ENCODE measurements at places on chromosomes 7 and 10.

DNA sequence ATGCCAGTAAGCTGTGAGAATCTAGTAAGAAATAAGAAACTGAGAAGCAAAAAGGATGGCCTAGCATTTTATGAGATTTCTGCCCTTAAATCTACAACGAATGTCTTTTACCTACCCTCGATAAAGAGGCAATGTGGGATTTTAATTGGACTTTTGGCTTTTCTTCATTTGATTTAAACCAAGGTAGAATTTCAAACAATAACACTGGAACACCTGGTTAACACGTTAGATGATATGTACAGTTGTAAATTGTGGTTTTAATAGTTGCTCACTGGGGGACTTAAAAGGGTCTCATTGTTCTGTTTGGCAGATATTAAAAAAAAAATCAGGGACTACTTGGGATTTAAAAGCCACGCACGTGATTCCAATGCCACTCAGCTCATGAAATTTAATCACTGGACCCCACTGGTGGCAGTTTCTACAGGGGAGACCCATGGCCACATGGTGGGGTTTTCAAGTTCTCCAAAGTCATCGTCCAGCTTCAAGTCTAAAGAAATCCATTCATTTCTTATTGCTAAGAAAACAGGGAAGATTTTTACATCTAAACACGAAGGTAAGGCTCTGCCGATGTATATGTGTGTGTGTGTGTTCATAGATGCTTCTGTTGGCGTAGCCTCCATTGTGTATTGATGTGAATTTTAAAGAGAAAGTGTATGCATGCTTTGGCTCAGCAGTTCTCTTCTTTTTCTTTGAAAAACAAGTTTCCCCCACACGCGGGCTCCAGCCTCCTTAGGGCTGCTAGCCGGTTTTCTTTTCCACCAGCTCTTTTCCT is 588.6 kb upstream of the MKI67 start:
- no peak for DNase-seq

GRCh38 chr7:16989811-16990413 is 108.1 kb upstream of the AGR3 start:
- no peak for DNase-seq

GRCh38 chr7:2539031-2539911 is 16.1 kb downstream of the BRAT1 start:
- no peak for DNase-seq

DNA sequence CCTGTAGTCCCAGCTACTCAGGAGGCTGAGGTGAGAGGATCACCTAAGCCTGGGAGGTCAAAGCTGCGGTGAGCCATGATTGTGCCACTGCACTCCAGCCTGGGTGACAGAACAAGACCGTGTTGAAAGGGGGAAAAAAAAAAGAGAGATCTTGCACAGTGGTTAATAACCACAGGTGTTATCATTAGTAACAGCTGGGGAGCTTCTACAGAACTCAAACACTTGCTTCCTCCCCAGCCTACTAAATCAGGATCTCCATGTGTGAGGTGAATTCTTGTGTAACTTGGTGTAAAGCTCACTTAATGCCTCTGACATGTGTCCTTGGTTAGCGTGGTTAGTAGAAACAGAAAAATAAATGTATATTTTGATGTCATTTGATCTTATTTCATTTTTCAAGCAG is 43.9 kb upstream of the BMS1 start:
- no peak for DNase-seq

DNA sequence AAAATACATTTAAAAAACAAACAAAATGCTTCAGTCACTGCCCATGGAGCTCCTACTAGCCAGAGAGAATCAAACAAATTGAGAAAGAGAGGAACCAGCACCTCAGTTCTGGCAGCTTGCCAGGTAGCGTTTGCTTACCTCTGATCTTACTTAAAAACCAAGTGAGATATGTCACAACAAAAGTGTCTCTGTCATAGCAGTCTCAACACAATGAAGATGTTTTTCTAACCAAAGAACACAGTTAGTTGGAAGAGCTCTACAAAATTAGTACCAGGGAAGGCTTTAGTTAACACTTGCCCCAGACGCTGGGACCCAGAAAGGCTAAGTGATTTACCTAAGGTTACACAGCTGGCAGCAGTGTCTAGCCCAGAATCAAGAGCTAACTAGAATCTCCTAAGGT is 3.4 kb downstream of the DOCK4 start:
- DNase-seq: no peak

- no peak for DNase-seq
Measured at GRCh38 chr7:874031-874749, 2.2 kb upstream of the GET4 start.

GRCh38 chr7:136877990-136878389 is 9.5 kb downstream of the CHRM2 start:
- DNase-seq: no peak

GRCh38 chr10:12685261-12686058 is 316.1 kb downstream of the CCDC3 start:
- no peak for DNase-seq

DNA sequence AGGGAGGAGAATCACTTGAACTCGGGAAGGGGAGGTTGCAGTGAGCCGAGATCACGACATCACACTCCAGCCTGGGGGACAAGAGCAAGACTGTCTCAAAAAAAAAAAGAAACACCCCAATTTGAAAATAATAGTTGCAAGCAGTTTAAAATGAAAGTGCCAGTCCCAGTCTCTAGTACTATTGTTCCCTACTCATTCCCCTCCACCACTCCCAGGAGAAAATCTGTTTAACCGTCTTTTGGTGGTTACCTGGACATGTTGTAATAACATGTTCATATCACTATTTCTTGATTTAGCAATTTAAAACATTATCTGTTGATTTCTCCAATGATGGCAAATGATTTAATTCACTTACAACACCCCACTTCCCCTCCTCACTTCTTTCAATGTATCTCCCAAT is 44.7 kb downstream of the KIFBP start:
- no peak for DNase-seq

GRCh38 chr10:75223507-75223906 is 12.2 kb downstream of the COMTD1 start:
- DNase-seq: no peak

- no peak for DNase-seq
Measured at GRCh38 chr7:22499044-22499443, 944 bp downstream of the STEAP1B start.

GRCh38 chr7:106916679-106917078 is 51.6 kb downstream of the PIK3CG start:
- DNase-seq: no peak

DNA sequence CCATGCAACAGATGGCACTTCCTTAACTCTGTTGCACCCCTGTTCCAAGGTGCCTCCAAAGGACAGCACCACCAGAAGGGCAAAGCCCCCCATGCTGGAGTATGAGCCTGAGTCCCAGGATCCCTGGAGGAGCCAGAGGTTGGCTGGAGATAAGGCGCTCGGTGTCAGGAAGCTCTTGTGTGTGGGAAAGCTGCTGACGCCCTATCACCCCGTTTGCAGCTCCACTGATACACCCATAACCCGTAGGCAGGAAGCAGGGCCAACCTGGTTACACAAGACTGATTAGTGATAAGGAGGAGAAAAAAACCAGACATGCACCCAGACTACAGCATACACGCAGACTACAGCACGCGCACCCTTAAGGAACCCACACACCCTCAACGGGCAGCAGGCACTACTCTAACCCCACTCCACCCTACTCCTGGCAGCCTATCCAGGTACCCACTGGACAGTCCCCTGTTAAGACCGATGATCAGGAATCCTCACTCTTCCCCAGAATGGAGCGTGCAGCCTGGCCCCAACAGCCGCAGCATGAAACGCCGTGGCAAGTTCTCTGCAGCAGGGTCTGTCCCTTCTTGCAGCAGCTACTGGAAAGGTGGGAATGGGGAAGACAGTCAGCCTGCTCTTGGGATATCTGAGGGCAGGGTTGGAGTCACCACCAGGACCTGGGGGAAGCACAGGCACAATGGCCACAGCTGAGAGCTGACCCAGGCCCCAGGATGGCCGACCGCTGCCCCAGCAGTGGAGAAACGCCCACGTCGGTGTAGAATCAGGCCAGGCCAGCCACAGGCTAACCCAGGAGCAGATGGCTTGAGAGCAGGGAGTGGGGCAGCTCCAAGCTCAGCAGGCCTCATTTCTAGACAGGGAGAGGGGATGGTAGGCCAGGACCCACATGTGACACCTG is 38.3 kb upstream of the TUBB8 start:
- DNase-seq: no peak

GRCh38 chr10:125424191-125424847 is 258.6 kb downstream of the TEX36 start:
- no peak for DNase-seq

GRCh38 chr10:102982296-102982695 is 64.2 kb downstream of the CNNM2 start:
- DNase-seq: no peak

DNA sequence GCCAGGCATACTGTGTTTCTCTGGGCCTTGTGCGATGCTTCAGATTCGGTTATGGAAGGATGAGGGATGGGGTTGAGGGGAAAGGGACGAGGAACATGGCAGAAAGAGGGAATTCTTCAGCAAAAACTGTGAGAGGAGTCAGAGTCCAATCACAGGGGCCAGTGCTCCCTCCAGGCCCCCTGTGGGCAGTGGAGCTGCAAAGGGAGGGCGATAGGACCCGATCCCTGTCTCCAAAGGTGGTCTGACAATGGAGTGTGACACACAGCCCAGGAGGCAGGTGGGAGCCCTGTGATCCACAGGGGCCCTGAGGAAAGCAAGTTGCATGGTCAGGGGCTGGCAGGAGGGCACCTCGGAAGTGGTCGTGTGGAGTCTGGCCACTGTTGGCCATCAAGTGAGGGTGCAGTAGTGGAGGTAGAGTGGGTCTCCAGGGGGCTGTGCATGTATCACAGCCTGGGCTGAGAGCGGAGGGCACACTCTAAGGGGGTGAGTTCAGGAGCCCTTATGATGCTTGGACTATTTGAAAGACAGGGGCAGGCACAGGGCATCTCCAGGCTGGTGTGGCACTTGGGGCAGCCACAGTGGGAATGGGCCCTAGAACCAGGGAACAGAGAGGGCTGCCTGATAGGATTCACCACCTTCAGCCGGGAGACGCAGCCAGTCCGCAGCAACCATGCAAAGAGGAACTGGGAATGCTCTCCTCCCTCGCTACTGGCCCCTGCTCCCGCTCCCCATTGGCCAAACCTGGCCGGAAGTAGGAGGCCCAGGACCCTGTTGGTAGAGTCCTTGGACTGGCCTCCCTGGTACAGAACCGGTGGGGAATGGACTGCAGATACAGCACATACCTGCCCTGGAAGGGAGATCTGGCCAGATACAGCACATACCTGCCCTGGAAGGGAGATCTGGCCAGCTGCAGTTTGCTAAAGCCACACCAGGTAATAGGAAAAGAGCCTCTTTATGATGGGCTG is 115.9 kb downstream of the ADCY1 start:
- no peak for DNase-seq

DNA sequence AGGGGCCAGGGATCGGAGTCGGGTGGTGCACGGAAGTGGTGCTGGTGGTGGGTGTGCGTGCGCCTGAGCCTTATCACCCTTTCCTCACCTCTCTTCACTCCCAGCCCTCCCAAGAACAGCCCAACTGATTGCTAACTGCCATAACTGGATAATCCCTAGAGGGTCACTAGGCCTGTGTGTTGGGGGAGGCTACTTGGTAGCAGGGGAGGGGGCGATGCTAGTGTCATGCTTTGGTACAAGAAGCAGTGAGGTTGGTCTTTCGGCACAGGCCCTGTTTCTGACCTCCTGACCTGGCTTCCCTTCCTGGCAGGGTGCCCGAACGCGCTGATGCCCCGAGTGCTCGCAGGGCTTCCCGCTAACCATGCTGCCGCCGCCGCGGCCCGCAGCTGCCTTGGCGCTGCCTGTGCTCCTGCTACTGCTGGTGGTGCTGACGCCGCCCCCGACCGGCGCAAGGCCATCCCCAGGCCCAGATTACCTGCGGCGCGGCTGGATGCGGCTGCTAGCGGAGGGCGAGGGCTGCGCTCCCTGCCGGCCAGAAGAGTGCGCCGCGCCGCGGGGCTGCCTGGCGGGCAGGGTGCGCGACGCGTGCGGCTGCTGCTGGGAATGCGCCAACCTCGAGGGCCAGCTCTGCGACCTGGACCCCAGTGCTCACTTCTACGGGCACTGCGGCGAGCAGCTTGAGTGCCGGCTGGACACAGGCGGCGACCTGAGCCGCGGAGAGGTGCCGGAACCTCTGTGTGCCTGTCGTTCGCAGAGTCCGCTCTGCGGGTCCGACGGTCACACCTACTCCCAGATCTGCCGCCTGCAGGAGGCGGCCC is 652 bp downstream of the KAZALD1 start:
- DNase-seq: peak; percentile 66

- DNase-seq: no peak
Measured at GRCh38 chr7:30184791-30185487, 50.2 kb downstream of the MTURN start.

- no peak for DNase-seq
Measured at GRCh38 chr10:123942114-123942861, 50.7 kb upstream of the CPXM2 start.

DNA sequence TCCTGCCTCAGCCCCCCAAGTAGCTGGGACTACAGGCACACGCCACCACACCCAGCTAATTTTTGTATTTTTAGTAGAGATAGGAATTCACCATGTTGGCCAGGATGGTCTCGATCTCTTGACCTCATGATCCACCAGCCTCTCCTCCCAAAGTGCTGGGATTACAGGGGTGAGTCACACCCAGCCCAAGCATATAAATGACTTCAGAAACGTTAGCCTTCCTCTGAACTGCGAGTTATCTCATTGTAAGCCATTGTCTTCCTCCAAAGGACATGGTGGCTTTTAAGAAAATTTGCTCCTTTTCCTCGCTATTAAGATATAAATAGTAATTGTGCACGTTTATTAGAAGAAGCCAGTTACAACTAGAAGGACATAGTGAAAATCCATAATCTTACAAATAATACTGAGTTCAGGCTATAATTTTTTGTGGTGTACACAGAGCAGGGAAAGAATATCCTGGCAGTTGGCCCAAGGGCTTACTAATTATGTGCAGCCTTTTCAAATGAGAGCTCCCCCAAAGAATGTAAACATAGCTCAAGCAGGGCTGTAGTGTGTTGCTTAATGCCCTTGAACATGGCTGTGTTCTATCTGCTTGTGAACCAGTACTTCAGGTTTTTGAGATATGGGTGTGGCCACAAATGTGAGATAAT is 495.8 kb downstream of the PARD3 start:
- no peak for DNase-seq

DNA sequence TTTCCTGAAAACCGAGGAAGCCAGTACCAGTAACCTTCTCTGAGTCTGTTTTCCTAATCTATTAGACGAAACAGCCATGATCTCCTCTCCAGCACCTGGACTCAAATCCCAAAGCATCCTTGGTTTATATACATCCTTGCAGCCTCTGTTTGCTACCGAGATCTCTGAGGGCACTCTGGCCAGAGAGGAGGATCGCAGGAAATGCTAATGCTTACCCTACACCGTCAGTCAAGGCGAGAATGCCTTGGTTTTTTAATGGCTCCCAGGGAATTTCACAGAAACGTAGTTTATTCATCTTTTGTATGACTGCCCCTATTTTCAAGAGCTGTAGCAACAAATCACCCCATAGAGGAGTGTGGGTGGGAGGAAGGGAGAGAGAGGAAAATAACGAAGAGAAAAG is 91.5 kb upstream of the CALN1 start:
- no peak for DNase-seq

GRCh38 chr10:93255546-93255945 is 181.9 kb downstream of the CYP26A1 start:
- DNase-seq: no peak

GRCh38 chr10:70954381-70955176 is 66.2 kb upstream of the PCBD1 start:
- DNase-seq: no peak
